ENCODE measurements at places on chromosomes 1 and 21. TPM values are rescaled to one million over a fixed set of nuclear protein-coding genes. Genes with fewer than 3 reads are reported as not detected.
A peak's percentile ranks its signal among the peaks of the same experiment; 100 is the strongest.

Gene CD244
- polyA plus RNA-seq: not detected

Gene SPRR2F
- polyA plus RNA-seq: not detected

Gene LAMC2
- polyA plus RNA-seq: 0.03 TPM

Gene DAB1
- polyA plus RNA-seq: 0.04 TPM

- no peak overlapping the region for H3K27ac ChIP-seq
- peaks cover 6% of the 10 kb centered on the region for H3K4me1 ChIP-seq
- no peaks in the 10 kb centered on the region for H3K27me3 ChIP-seq
- DNase-seq: no peak
- H3K4me3 ChIP-seq: no peak overlapping the region
- H3K36me3 ChIP-seq: no peaks in the 10 kb centered on the region
Observed at GRCh38 chr1:40563266-40563665, 31.8 kb downstream of the ZNF684 start.

GRCh38 chr1:58782178-58783089 lies 1.4 kb downstream of the JUN start:
- DNase-seq: no peak
- H3K27ac ChIP-seq: peak overlapping the region; percentile 86
- peak overlapping the region; percentile 87 for H3K4me3 ChIP-seq
- no peaks in the 10 kb centered on the region for H3K27me3 ChIP-seq

DNA sequence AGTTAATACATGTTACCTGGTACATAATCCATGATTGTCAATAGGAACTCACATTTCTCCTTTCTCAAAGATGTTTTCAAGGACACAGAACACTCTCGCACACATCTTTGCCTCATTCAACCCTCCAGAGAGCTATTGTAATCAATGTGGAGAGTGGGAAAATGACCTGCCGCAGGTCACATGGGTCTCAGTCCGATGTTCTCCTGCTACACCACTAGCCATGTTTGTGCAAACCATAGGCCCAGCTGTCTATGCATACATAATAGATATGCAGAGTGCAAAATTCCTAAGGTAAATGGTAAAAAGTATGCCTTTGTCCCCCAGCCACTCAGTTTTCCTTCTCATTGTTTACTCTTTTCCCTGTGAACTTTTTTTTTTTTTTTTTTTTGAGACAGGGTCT lies 89.2 kb downstream of the ADSS2 start:
- H3K36me3 ChIP-seq: no peaks in the 10 kb centered on the region
- H3K4me1 ChIP-seq: peaks cover 31% of the 10 kb centered on the region
- no peaks in the 10 kb centered on the region for H3K27me3 ChIP-seq
- peak; percentile 21 for DNase-seq

Measured in HepG2 (cell line).